H9 (cell line): ENCODE measurements at places on chromosomes 16 and 17. TPM values are rescaled to one million over a fixed set of nuclear protein-coding genes. Genes with fewer than 3 reads are reported as not detected.

DNA sequence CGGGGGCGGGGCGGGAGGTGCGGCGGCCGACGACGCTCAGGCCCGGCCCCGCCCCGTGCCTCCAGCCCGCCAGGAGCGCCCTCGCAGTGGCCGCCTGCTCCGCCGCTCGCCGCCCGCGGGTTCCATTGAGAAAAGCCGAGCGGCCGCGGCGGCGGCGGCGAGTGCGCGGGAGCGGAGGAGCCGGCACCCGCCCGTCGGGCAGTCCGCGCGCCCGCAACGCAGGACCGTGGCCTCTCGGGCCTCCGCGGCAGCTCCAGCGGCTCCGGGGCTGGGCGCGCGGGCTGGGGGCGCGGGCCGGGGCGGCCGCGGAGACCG lies at the start of gene ZFPM1:
ZFPM1 (plus strand) TSS at position 64 of the 315 bp plus-strand sequence. CDS start 359 bp downstream, outside the sequence.
- H3K4me3 ChIP-seq, result peak within 1 kb of the TSS; percentile 82
- peaks cover 34% of the 10 kb centered on the region for H3K27me3 ChIP-seq
- H3K36me3 ChIP-seq, result no peaks in the 10 kb centered on the region
- no peaks in the 10 kb centered on the region for H3K4me1 ChIP-seq

- H3K4me3 ChIP-seq, result no peak overlapping the region
- no peak for DNase-seq
- no peaks in the 10 kb centered on the region; the same call in 1 of the 2 replicates for H3K4me1 ChIP-seq
- no peak overlapping the region for H3K27ac ChIP-seq
- no peaks in the 10 kb centered on the region for H3K27me3 ChIP-seq
These were observed 147.4 kb upstream of the TBX2 start for GRCh38 chr17:61251939-61252865.

GRCh38 chr17:6045621-6046357 lies 24.4 kb upstream of the WSCD1 start:
- no peaks in the 10 kb centered on the region for H3K4me1 ChIP-seq
- no peak for DNase-seq
- no peak overlapping the region for H3K27ac ChIP-seq
- H3K27me3 ChIP-seq, result no peaks in the 10 kb centered on the region
- H3K4me3 ChIP-seq, result no peak overlapping the region

GRCh38 chr17:79332011-79332554 lies 257.5 kb downstream of the ENGASE start:
- DNase-seq, result no peak
- H3K4me1 ChIP-seq, result peaks cover 6% of the 10 kb centered on the region; the same call in 1 of the 2 replicates
- no peak overlapping the region for H3K27ac ChIP-seq
- H3K4me3 ChIP-seq, result no peak overlapping the region; the same call in 2 of the 3 replicates
- H3K36me3 ChIP-seq, result no peaks in the 10 kb centered on the region
- no peaks in the 10 kb centered on the region for H3K27me3 ChIP-seq

DNA sequence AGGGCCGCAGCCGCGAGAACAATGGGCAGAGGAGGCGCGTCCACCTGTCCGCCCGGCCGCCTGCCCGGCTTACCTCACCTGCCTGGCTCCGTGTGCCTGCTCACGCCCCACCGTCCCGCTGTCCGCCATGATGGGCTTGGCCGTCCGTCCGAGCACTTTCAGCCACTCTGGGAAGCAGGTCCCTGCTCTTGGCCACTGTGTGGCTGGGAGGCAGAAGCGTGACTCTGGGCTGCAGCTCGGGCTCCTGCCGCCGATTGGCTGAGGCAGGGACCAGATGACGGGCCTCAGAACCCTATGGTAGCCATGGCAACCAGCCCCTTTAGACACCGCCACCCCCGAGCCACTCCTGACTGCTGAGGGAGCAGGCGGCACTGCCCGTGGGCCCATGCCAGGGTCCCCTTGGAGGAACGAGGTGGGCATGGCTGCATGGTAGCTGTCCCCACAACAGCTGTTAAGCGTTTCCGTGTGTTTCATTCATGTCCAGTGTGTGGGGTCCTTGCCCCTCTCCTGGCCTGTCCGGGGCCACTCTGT lies 8.9 kb upstream of the AXIN1 start:
- H3K4me3 ChIP-seq, result no peak overlapping the region; the same call in 2 of the 3 replicates
- no peaks in the 10 kb centered on the region for H3K27me3 ChIP-seq
- H3K4me1 ChIP-seq, result no peaks in the 10 kb centered on the region
- H3K27ac ChIP-seq, result no peak overlapping the region

- H3K27me3 ChIP-seq, result no peaks in the 10 kb centered on the region
- DNase-seq, result no peak
- H3K36me3 ChIP-seq, result no peaks in the 10 kb centered on the region
- no peak overlapping the region for H3K4me3 ChIP-seq
- H3K4me1 ChIP-seq, result no peaks in the 10 kb centered on the region
- H3K27ac ChIP-seq, result no peak overlapping the region
These were observed 86.8 kb downstream of the AXIN2 start for GRCh38 chr17:65474660-65475059.

DNA sequence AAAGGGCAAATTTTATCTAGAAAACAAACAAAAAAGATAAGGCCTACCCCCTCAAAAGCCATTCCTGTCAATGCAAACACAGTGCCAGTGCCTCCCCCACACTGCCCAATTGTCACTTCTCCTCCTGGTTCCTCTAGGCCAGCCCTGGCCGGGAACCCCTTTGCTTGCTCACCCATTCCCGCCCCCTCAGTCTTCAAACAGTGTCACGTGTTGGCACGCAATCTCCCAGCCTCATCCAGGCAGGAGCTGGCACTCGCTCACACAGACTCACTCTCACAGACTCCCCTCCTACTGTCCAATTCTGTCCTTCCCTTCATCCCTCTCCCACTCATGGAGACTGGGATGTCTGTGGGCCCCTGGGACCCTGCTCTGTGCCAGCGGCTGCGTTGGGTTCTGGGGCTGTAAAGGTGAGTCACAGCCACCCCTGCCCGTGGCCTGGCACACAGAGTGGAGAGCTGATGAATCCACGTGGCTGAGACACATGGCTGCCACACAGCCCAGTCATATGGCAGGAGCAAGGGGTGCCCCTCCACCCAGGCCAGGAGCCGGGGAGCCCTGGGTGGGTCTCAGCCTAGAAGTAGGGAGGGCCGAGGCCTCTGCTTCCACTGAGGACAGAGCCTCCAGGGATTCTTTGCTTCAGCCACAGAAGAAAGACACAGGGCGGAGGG lies 54.8 kb downstream of the VAC14 start:
- no peak overlapping the region for H3K27ac ChIP-seq
- no peak overlapping the region; the same call in 2 of the 3 replicates for H3K4me3 ChIP-seq
- DNase-seq, result no peak
- H3K4me1 ChIP-seq, result peaks cover 7% of the 10 kb centered on the region; the same call in 1 of the 2 replicates
- peaks cover 26% of the 10 kb centered on the region for H3K36me3 ChIP-seq

GRCh38 chr16:23667355-23667659 lies 11.4 kb upstream of the PLK1 start:
- H3K27me3 ChIP-seq, result no peaks in the 10 kb centered on the region
- H3K4me1 ChIP-seq, result no peaks in the 10 kb centered on the region
- no peak for DNase-seq
- no peak overlapping the region for H3K4me3 ChIP-seq

DNA sequence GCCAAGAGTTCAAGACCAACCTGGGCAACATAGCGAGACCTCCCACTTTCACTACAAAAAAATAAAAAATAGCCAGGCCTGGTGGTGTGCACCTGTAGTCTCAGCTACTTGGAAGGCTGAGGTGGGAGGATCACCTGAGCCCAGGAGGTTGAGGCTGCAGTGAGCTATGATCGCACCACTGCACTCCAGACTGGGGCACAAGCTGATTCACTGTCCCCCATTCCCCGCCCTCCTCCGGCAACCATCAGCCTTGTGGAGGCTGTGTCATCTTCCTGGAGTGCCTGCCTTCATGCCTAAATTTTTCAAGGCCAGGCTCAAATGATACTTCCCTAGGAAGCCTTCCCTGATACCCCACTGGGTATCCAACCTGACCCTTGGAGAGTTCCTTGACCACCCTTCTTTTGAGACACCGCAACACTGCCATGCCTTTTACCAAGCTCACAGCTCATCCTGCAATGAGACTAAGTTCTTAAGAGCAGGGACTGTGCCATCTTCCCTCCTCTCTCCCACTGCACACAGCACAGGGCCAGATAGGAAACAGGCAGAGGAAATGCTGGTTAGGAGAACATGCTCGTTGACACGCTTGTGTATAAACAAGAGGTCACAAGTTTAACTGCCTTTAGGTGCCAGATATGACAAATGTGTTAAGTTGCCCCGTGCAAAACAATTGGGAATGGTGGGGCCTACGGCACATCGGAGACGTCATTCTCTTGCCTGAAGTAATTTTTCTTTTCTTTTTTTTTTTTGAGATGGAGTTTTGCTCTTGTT lies 3.9 kb upstream of the SRCAP start:
- H3K4me3 ChIP-seq, result no peak overlapping the region
- H3K27me3 ChIP-seq, result peaks cover 47% of the 10 kb centered on the region
- H3K27ac ChIP-seq, result no peak overlapping the region
- peaks cover 3% of the 10 kb centered on the region; the same call in 1 of the 2 replicates for H3K4me1 ChIP-seq
- H3K36me3 ChIP-seq, result peaks cover 8% of the 10 kb centered on the region
- DNase-seq, result no peak

GRCh38 chr17:16211590-16211989 lies 3.7 kb downstream of the NCOR1 start:
- H3K27ac ChIP-seq, result no peak overlapping the region
- no peak for DNase-seq
- no peaks in the 10 kb centered on the region for H3K4me1 ChIP-seq
- H3K36me3 ChIP-seq, result no peaks in the 10 kb centered on the region
- H3K4me3 ChIP-seq, result no peak overlapping the region

DNA sequence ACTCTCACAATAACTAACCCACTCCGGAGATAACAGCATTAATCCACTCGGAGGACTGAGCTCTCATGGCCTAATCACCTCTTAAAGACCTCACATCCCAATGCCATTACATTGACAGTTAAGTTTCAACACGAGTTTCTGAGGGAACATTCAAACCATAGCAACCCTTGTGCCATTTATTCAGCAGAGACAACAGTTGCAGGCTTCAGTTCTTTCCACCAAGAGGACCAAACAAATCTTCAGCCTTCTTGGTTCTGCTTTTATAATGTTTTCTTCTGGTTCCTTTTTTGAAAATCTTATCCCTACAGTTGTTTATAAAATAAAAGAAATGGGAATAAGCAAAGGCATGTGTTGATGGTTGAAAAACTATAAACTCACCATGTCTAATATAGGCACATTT lies 2.1 kb upstream of the CD300E start:
- no peak overlapping the region for H3K27ac ChIP-seq
- no peaks in the 10 kb centered on the region for H3K36me3 ChIP-seq
- H3K4me1 ChIP-seq, result no peaks in the 10 kb centered on the region
- no peaks in the 10 kb centered on the region; the same call in 1 of the 2 replicates for H3K27me3 ChIP-seq
- DNase-seq, result no peak

GRCh38 chr16:57092786-57093411 lies 516 bp downstream of the CPNE2 start:
- H3K4me3 ChIP-seq, result peak overlapping the region; percentile 66
- H3K4me1 ChIP-seq, result no peaks in the 10 kb centered on the region
- no peaks in the 10 kb centered on the region for H3K36me3 ChIP-seq
- H3K27me3 ChIP-seq, result peaks cover 3% of the 10 kb centered on the region; the same call in 1 of the 2 replicates

DNA sequence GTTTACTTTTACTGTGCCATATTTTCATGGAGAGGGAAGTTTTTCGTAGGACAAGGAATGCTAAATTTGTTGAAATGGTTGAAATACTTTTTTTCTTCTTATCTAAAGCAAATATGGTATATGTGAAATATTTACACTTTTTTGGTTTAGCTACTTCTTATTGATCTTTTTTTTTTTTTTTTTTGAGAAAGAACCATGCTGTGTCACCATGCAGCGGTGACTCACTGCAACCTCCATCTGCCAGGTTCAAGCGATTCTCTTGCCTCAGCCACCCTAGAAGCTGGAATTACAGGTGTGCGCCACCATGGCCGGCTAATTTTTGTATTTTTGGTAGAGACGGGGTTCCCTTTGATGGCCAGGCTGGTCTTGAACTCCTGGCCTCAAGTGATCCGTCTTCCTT lies 100.5 kb downstream of the FTO start:
- peaks cover 8% of the 10 kb centered on the region for H3K4me1 ChIP-seq
- 0 out of 2 replicates have a peak, but pooled peaks cover 2% of the 10 kb centered on the region for H3K36me3 ChIP-seq
- H3K27ac ChIP-seq, result no peak overlapping the region
- no peak overlapping the region for H3K4me3 ChIP-seq
- no peaks in the 10 kb centered on the region for H3K27me3 ChIP-seq

DNA sequence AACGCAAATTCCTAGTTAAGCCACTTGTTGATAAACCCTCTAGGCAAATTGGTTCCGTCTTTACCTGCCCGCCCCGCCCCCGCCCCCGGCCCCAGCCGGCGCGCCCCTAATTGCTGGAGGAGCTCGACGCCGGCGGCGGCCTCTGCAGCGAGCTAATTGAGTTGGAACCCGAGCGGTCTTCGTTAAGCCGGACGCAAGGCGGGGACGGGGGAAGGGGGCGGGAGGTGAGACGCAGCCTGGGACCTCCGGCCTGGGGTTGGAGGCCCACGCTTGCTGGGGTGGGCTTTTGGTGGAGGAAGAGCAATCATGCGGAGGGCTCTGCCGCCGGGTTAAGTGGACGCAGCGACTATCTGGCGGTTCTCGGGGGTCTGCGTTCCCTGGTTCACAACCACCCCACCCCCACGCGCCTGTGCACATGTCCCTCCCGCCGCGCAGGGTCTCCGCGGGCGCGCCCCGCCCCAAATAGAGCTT lies 12.7 kb upstream of the FOXF1 start:
- H3K27ac ChIP-seq, result no peak overlapping the region
- peak; percentile 84 for DNase-seq
- peaks cover 3% of the 10 kb centered on the region; the same call in 1 of the 2 replicates for H3K4me1 ChIP-seq
- H3K4me3 ChIP-seq, result peak overlapping the region; percentile 76

DNA sequence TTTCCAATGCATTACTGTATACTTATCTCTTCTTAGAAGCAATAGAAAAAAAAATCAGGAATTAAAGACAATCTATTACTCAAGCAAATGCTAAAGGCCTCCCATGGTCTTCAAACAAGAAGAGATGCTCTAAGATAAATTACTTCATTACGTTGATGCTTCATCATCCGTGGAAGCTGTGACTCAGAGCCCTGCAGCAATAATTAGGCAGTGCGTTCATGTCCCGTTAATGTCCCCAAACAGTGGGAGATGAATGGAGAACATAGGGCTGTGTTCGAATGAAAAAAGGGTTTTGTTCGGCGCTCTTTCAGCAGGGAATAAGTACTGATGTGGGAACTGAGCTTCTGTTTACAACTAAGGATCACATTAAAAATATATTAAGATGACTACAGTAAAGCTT lies 15.9 kb upstream of the PDXDC1 start:
- H3K36me3 ChIP-seq, result no peaks in the 10 kb centered on the region
- DNase-seq, result no peak
- H3K27ac ChIP-seq, result no peak overlapping the region
- no peaks in the 10 kb centered on the region for H3K27me3 ChIP-seq

DNA sequence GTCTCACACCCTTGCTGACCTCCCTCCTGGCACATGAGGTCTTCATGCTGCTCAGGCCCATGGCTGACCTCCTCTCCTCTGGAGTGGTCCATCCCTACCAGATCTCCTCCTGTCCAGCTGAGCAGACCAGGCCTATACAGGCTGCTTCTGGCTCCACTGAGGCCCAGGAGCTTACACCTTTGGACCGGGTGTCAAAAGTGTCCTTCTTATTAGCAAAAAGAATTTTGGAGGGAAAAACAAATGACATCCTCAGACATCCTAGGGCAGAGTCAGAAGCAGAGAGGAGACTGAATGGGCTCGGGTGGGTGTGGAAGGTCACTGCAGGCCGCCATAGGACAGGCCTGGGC lies 38.1 kb downstream of the WSB1 start:
- H3K27me3 ChIP-seq, result no peaks in the 10 kb centered on the region
- no peaks in the 10 kb centered on the region; the same call in 1 of the 2 replicates for H3K4me1 ChIP-seq
- peak overlapping the region; percentile 54 for H3K4me3 ChIP-seq
- DNase-seq, result no peak
- H3K36me3 ChIP-seq, result no peaks in the 10 kb centered on the region

The ADAT1 gene
- total RNA-seq, result 42.4 and 54.2 TPM in 2 replicates

The ABCC12 gene
- 0.09 TPM in 1 of 2 replicates, not detected in the other for total RNA-seq

The TBC1D28 gene
- 0.24 and 0.61 TPM in 2 replicates for total RNA-seq

The SEPTIN12 gene
- 0.48 TPM in 1 of 2 replicates, not detected in the other for total RNA-seq

The C17orf75 gene
- 37.4 and 40.4 TPM in 2 replicates for total RNA-seq

The MRM3 gene
- total RNA-seq, result 24.3 and 25.3 TPM in 2 replicates

The DNAI2 gene
- total RNA-seq, result not detected in 2 replicates

The ABCA6 gene
- total RNA-seq, result not detected in 2 replicates
